Fibroblast of upper back skin (primary cell): ENCODE measurements at places on chromosomes 2 and 18.
A peak's percentile ranks its signal among the peaks of the same experiment; 100 is the strongest.

- no peak for DNase-seq
Observed at GRCh38 chr18:27214831-27215230, 29.7 kb upstream of the CHST9 start.

GRCh38 chr2:64696636-64697035 is 42.9 kb upstream of the SERTAD2 start:
- no peak for DNase-seq

- no peak for DNase-seq
Observed at GRCh38 chr18:2191180-2191790, 380.0 kb downstream of the METTL4 start.

GRCh38 chr2:36147670-36148390 is 207.7 kb upstream of the CRIM1 start:
- no peak for DNase-seq

- DNase-seq, result peak; percentile 42
Observed at GRCh38 chr2:159939946-159940345, 122.5 kb downstream of the PLA2R1 start.

DNA sequence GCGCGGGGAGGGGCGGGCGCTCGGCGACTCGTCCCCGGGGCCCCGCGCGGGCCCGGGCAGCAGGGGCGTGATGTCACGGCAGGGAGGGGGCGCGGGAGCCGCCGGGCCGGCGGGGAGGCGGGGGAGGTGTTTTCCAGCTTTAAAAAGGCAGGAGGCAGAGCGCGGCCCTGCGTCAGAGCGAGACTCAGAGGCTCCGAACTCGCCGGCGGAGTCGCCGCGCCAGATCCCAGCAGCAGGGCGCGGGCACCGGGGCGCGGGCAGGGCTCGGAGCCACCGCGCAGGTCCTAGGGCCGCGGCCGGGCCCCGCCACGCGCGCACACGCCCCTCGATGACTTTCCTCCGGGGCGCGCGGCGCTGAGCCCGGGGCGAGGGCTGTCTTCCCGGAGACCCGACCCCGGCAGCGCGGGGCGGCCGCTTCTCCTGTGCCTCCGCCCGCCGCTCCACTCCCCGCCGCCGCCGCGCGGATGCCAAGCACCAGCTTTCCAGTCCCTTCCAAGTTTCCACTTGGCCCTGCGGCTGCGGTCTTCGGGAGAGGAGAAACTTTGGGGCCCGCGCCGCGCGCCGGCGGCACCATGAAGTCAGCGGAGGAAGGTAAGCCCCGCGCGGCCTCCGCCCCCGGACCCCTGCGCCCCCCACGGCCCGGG is at the start of gene NFATC1:
Gene NFATC1, plus strand, starts transcription at position 170 of the 644 bp plus-strand sequence. Its CDS starts 295 bp downstream, at position 465.
- peak; percentile 66 for DNase-seq

DNA sequence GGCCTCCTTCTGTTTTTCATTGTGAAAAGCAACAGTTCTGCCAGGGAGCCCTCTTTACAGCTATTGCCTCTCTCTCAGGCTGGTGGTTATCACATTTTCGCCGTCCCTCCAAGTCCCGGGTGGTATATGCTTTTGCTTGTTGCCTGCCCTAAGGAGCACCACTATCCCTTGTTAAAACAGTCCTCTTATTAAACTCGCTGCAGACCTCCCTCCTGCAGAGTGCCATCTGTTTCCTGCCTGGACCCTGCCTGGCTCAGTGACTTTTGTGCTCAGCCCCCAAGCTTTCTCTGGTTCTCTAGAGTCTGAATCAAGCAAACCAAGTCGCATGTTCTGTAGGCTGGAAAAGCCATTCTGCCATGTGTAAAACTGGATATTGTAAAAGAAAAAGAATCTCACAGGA is 72.1 kb upstream of the FHL2 start:
- DNase-seq, result no peak

DNA sequence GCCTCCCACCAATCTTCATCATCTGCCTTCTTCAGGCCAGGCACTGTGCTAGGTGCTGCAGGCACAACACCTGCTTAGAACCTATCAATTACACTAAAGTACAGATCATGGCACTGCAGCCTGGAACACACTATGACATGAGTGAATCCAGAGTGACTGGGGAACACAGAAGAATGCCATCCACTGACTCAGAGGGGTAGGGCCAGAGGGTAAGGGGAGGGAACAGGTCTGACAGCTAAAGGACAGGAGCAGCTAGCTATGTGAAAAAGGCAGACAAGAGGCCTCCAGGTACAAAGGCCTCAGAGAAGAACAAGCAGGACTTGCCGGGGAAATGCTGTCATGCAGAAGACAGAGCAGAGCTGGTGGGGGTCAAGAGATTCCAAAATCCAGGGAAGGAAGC is 53.3 kb upstream of the ACAA2 start:
- no peak for DNase-seq

DNA sequence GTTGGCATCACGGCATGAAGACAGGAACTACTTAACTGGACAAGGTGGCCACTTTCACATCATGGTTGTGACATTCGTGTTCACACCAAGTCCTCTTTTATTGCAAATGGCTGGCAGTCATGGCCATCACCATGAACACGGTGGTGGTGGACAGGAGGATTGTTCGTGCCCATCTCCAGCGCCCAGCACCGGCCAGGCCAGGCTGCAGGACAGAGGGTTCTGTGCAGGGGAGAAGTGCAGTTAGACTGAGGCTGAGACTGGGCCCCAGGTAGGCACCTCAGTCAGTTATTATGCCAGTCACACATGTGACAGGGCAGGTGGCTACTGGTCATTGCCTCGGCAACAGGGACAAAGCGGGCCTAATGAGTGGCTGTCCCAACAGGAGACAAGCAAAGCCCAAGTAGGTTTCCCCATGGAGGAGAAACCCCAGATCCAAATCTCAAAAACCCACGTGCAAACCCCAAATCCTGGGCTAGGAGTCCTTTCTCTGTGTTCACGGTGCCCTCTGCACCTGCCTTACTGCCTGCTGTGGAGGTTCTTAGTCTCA is 468.1 kb upstream of the MYT1L start:
- no peak for DNase-seq

DNA sequence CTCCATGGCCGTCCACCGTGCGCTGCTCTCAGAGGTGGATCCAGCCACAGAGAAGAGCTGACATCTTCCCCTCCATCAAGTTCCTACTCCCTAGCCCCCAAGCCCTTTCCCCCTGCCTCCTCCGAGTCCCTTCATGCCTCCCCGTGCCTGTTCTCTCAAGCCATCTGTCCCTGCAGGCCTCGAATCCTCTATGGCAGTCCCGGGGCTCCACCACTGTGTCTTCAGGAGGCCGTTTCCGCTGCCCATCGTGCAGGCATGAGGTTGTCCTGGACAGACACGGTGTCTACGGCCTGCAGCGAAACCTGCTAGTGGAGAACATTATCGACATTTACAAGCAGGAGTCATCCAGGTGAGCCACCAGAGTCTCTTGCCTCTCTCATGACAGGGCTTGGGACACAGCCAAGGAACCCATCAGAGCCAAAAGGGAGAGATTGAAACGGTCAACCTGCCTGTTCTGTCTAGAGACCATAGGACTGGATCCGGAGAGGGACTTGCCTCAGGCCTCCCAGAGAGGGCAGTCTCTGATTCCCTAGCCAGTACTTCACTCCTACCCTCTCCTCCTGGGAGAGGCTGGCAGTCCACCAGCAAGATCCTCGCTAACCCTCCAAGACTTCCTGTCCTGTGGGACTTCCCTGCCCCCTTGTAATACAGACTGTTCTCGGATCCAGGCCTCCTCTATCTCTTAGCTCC is 9.7 kb downstream of the UCN start:
- DNase-seq, result no peak

DNA sequence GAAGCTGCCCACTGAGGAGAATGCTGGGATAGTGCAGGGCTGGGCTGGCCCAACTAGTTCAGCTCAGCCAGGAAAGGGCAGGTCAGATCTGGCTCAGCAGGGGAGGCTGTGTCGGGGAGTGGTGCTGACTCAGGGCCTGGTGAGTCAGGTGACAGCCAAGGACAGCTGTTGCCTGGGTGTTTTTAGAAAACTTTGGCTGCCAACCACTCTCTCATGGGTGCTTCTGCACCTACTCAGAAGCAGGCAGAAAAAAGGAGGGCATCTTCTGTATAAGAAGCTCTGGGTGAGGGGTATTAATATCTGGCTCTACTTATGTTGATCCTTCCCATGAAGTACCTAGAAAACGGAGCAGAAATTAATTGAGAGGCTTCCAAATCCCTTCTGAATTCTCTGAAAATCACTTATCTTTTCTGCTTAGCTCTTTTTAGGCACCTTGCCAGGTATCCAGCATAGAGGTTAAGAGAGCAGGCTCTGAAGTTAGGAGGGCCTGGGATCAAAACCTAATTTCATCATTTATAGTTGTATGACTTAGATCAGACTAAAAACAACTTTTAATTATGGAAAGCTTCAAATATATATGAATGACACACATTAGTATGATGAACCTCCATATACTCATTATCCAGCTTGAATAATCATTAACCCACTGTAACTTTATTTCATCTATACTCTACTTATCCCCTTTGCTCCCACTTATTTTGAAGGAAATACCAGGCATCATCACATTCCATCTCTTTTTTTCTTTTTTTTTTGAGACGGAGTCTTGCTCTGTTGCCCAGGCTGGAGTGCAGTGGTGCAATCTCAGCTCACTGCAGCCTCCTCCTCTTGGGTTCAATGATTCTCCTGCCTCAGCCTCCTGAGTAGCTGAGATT is 15.5 kb upstream of the RAB10 start:
- peak; percentile 78 for DNase-seq

DNA sequence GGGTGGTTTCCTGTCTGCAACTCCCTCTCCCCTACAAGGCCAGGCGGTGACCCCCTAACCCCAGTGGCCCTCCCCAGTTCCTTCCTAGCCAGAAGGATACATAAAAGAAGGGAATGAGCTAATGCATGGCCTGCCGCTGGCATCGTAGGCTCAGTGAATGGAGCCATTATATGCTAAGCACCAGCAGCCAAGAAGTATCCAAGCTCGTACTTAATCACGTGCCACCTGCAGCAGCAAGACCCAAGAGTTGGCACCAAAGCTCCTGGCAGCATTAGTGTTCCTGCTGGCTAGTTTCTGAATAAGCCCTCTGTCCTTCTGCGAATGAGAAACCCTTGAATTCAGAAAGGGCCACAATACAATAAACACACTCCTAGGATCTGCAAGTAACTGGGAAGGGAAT is 4.3 kb downstream of the DBI start:
- no peak for DNase-seq

DNA sequence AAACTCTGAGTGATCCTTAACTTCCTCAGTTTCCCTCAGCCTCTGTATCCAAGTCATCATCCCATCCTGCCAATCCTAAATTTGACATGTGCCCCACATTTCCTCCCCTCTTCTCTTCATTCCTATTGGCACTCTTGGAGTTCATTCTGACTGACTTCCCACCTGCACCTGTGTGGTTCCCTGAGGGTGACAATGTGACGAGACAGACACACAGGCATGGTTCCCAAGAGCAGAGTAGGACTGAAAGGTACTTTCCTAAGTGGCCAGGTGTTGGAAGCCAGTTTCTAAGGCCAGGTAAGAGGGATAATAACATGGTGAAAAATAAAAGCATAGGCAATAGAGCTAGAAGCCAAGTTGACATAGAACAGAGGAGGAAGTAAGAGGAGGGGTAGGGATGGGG is 24.2 kb upstream of the REG3G start:
- no peak for DNase-seq

DNA sequence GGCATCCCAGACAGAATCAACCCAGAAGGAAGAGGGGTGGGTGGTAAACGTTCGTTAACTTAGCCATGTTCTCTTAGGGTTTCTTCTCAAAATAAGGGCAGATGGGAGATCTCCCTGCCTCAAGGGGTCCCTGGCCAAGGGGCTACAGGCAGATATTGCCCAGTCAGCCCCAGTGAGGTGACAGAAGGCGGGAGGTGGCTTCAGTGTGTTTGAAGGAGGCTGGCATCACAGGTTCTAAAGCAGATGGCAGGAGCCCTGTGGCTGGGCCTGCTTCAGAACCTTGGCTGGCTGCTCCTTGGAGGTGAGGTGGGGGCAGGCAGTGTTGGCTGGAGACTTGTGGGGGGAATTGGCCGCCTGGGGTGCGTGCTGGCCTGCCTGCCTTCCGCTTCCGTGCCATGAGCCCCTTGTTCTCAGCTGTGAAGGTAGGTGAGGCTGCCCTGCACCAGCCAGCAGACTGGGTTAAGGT is 23.5 kb downstream of the HPCAL1 start:
- no peak for DNase-seq

- DNase-seq, result no peak
Observed at GRCh38 chr18:27950648-27951228, 226.2 kb downstream of the CDH2 start.

- DNase-seq, result no peak
Observed at GRCh38 chr2:65185012-65185411, 42.6 kb upstream of the ACTR2 start.

DNA sequence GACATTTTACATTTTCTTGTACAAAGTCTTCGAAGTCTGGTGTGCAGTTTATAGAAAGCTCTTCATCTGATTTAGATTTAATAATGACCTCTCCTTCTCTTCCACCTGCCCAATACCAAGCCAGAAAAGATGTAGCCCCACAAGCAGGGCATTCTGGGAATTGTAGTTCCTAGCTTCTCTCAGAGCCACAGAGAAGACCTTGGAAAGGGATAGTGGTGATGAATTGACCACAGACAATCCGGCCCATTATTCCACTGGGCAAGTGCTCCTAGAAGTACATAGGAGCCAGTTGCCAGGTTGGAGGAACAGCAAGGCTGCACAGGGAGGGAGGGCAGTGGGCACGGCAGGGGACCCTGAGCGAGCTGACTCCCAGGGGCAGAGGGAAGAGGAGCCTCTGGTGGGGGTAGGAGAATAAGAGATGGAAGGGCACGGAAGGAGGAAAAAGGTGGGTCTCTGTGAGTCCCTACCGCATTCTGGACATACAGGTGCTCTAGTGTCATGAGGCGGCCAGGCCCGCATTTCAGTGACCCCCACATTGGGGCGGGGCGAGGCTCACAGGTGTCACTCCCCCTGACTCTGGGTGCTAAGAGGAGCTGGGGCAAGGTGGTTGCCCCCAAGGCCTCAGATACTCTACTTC is 152.5 kb upstream of the HAAO start:
- DNase-seq, result peak; percentile 44

DNA sequence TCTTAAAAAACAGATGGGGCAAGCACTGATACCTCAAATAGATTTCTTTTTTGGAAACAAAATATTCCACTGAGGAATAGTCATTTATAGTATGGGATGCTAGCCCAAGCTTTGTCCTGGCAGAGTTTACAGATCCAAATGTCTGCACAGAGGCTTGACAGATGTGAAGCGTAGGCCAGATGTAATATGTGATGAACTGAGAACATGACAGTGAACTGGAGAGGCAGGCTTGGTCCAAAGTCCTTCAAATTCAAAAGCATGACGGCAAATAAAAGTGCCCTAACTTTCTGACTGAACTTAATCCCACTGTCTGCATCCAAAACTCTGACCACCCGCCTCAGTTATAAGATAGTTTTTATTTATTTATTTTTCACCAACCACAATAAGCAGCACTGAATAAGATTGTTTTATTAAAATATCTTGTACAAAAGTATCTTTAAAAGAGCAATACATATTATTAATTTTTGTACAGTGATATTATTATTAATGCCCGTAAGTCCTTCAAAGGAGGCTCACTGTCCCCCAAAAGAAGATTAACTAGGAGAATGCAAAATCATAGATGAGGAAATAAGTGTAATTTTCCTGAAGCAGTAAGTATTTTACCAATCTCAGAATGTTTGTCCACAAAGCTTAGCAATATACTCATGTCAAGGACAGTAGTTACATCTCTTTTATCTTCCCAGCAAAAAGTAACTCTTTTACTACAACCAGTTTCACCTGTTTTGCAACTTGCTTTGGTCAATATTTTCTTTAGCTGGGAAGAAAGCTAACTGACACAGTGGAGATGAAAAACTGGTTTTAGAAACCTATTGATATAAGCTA is 10.7 kb upstream of the SPOPL start:
- DNase-seq, result no peak

GRCh38 chr2:157443090-157443489 is 799 bp downstream of the CYTIP start:
- no peak for DNase-seq

- DNase-seq, result no peak
Observed at GRCh38 chr2:55403256-55403998, 16.2 kb downstream of the CCDC88A start.
